Activated naive CD4-positive, alpha-beta T cell treated with anti-CD3 and anti-CD28 coated beads, Interleukin-2, amount 50 U/mL, for 72 hours (primary cell): ENCODE measurements at places on chromosomes 3 and 15.

GRCh38 chr3:10526366-10526765, 21.0 kb upstream of the ATP2B2 start:
- no peak for DNase-seq

- DNase-seq, result no peak
Measured at GRCh38 chr3:157467200-157467599, 30.6 kb downstream of the PTX3 start.

GRCh38 chr3:172717493-172718088, 6.7 kb upstream of the NCEH1 start:
- no peak for DNase-seq

- DNase-seq, result no peak
Measured at GRCh38 chr3:100830931-100831330, 121.6 kb downstream of the TFG start.

- no peak for DNase-seq
Measured at GRCh38 chr3:151282921-151283320, 4.6 kb upstream of the P2RY14 start.

GRCh38 chr15:53307952-53308624, 451.4 kb downstream of the WDR72 start:
- no peak for DNase-seq
